ENCODE measurements at places on chromosomes 2 and 18. TPM values are rescaled to one million over a fixed set of nuclear protein-coding genes. Genes with fewer than 3 reads are reported as not detected.

Gene AQP4
- total RNA-seq = not detected

Gene SALL3
- not detected for total RNA-seq

Gene REG1B
- total RNA-seq = not detected

Gene CNDP1
- total RNA-seq = 0.11 TPM

Gene MATN3
- 4.3 TPM for total RNA-seq

Gene NXPH2
- not detected for total RNA-seq

Gene LRRC30
- not detected for total RNA-seq

Gene REEP1
- 0.52 TPM for total RNA-seq

Gene C2orf80
- total RNA-seq = not detected

Gene FAM124B
- 0.13 TPM for total RNA-seq

Gene GRB14
- total RNA-seq = 0.52 TPM

Gene MC5R
- not detected for total RNA-seq

Gene RRM2
- 20.0 TPM for total RNA-seq

Gene CACNB4
- 102 TPM for total RNA-seq

Gene TBR1
- under 0.01 TPM for total RNA-seq

Gene CHPF
- total RNA-seq = 129 TPM

Gene SOX11
- 0.13 TPM for total RNA-seq

Gene CRYBA2
- total RNA-seq = not detected

Gene CD8B2
- total RNA-seq = 0.13 TPM

Gene BCL11A
- 1.2 TPM for total RNA-seq

Gene PKDCC
- 12.3 TPM for total RNA-seq

Gene GALR1
- not detected for total RNA-seq

Gene UCN
- total RNA-seq = 1.4 TPM

Gene IL1F10
- not detected for total RNA-seq

Gene SPP2
- total RNA-seq = not detected

Gene SRD5A2
- not detected for total RNA-seq

Gene ABCB11
- total RNA-seq = not detected

Gene SETBP1
- total RNA-seq = 23.8 TPM

Gene KIAA2012
- under 0.01 TPM for total RNA-seq

Gene RTP5
- total RNA-seq = not detected

Gene POMC
- 1.0 TPM for total RNA-seq

Gene PNKD
- 18.7 TPM for total RNA-seq

Gene GALNT5
- 59.5 TPM for total RNA-seq

Gene MCFD2
- total RNA-seq = 217 TPM

Gene OTOS
- not detected for total RNA-seq

Gene ABCG8
- total RNA-seq = not detected

Gene SPR
- total RNA-seq = 22.7 TPM

Gene CABYR
- 4.8 TPM for total RNA-seq
